ENCODE measurements at places on chromosomes 5 and 9. TPM values are rescaled to one million over a fixed set of nuclear protein-coding genes. Genes with fewer than 3 reads are reported as not detected.

Gene SNCB
- 0.55 TPM for total RNA-seq

GRCh38 chr5:68381909-68382308 lies 166.4 kb downstream of the PIK3R1 start:
- no peak overlapping the region for H3K27ac ChIP-seq
- no peak for DNase-seq
- peaks cover 44% of the 10 kb centered on the region for H3K4me1 ChIP-seq
- no peaks in the 10 kb centered on the region for H3K36me3 ChIP-seq
- no peak overlapping the region for H3K4me3 ChIP-seq

DNA sequence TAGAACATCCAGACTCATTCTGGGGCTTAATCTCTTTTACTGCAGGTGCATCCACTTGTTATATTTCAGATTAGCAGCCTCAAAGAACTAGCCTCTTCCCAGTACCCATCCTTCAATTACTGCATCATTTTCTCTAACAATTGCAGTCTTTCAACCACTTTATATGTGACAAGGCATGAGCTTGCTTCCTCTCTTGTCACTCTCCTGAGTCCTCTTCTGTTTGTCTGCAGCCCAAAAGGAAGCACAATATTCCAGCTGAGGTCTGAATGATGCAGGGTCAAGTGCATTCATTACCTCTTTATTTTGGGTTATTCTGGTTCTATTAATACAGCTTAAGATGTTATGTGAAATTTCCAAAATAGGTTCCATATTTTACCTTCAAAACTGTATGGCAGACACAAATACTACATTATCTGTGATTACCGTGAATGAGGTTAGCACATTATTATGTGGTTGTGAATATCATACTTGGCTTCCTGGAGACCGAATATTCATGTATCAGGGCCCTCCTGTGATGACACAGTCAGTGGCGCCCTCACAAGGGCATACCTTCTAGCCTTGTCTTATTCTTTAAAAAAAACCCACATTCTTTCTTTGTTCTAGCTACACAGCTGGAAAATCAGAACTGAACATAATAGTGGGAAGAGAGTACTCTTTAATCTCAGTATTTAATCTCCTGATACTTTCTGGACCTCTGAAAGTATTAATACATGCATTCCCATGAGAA lies 323.8 kb downstream of the PDE4D start:
- peaks cover 6% of the 10 kb centered on the region for H3K27me3 ChIP-seq
- H3K27ac ChIP-seq: no peak overlapping the region
- no peak for DNase-seq
- H3K36me3 ChIP-seq: no peaks in the 10 kb centered on the region
- peaks cover 2% of the 10 kb centered on the region for H3K4me1 ChIP-seq
- no peak overlapping the region for H3K4me3 ChIP-seq

Gene SPATA31D4
- not detected for total RNA-seq

GRCh38 chr5:23703940-23704855 lies 196.8 kb downstream of the PRDM9 start:
- H3K36me3 ChIP-seq: no peaks in the 10 kb centered on the region
- H3K27ac ChIP-seq: no peak overlapping the region
- H3K4me3 ChIP-seq: no peak overlapping the region
- no peak for DNase-seq
- no peaks in the 10 kb centered on the region for H3K27me3 ChIP-seq
- no peaks in the 10 kb centered on the region for H3K4me1 ChIP-seq

DNA sequence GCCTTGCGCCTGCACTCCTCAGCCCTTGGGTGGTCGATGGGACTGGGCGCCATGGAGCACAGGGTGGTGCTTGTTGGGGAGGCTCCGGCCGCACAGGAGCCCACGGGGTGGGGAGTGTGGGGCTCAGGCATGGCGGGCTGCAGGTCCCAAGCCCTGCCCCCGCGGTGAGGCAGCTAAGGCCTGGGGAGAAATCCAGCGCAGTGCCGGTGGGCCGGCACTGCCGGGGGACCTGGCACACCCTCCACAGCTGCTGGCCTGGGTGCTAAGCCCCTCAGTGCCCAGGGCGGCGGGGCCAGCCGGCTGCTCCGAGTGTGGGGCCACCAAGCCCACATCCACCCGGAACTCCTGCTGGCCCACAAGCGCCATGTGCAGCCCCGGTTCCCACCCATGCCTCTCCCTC lies 358.8 kb upstream of the RIOK2 start:
- H3K4me1 ChIP-seq: peaks cover 2% of the 10 kb centered on the region
- no peak overlapping the region for H3K4me3 ChIP-seq
- DNase-seq: no peak
- H3K27me3 ChIP-seq: peaks cover 2% of the 10 kb centered on the region
- H3K36me3 ChIP-seq: no peaks in the 10 kb centered on the region

- DNase-seq: no peak
- H3K27ac ChIP-seq: no peak overlapping the region
- H3K4me1 ChIP-seq: no peaks in the 10 kb centered on the region
- peaks cover 9% of the 10 kb centered on the region for H3K27me3 ChIP-seq
- H3K36me3 ChIP-seq: no peaks in the 10 kb centered on the region
These were observed 211.5 kb upstream of the NREP start for GRCh38 chr5:111968459-111968858.

DNA sequence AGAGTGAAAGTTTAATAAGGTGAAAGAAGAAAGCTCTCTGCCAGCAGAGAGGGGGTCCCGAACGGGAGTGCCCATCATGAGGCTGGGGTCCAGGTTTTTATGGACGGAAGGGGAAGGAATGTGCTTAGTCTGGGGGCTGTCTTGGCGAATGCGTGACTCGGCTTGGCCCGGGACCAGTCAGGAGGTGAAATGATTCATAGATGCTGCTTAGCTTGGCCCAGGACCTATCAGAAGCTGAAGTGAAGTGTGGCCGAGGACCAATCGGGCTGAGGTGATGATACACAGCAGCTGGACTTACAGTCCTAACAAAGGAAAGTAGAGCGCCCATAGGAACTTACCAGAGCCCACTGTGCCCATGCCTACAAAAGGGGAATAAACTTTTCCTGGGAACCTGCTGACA lies 3.9 kb upstream of the FKTN start:
- no peak overlapping the region for H3K27ac ChIP-seq
- H3K4me1 ChIP-seq: peaks cover 10% of the 10 kb centered on the region
- H3K36me3 ChIP-seq: peaks cover 3% of the 10 kb centered on the region
- no peak overlapping the region for H3K4me3 ChIP-seq

GRCh38 chr9:133258061-133259015 lies 16.7 kb downstream of the ABO start:
- no peak overlapping the region for H3K4me3 ChIP-seq
- H3K36me3 ChIP-seq: no peaks in the 10 kb centered on the region
- DNase-seq: no peak
- H3K27ac ChIP-seq: no peak overlapping the region
- H3K27me3 ChIP-seq: no peaks in the 10 kb centered on the region
- H3K4me1 ChIP-seq: no peaks in the 10 kb centered on the region

DNA sequence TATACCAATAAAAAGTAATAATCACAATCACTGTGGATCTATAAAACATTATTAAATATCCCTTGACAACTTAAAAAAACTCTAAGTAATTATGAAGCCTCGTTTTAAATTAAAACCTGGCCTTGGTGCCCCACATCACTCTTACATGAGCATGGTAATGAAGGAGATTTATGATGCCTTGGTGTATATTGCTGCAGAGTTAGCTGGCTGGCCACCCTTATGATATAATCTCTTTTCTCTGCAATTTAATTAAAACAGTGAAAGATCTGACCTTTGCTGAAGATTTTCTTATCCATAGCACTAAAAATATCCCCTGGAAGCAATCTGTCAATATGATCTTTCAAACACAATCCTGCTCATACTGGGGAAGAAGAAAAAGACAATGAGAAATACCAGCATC lies 48.8 kb upstream of the PCSK1 start:
- no peaks in the 10 kb centered on the region for H3K4me1 ChIP-seq
- peaks cover 6% of the 10 kb centered on the region for H3K27me3 ChIP-seq
- H3K36me3 ChIP-seq: no peaks in the 10 kb centered on the region
- no peak for DNase-seq
- no peak overlapping the region for H3K27ac ChIP-seq
- no peak overlapping the region for H3K4me3 ChIP-seq

Gene IL13
- total RNA-seq: 5.5 TPM

Gene CTXN3
- not detected for total RNA-seq

Gene HEMGN
- total RNA-seq: 1.5 TPM

Gene CDX1
- not detected for total RNA-seq

- H3K27me3 ChIP-seq: peaks cover 59% of the 10 kb centered on the region
- no peak for DNase-seq
- H3K4me1 ChIP-seq: peaks cover 13% of the 10 kb centered on the region
- no peak overlapping the region for H3K4me3 ChIP-seq
- H3K27ac ChIP-seq: no peak overlapping the region
- peaks cover 1% of the 10 kb centered on the region for H3K36me3 ChIP-seq
These were observed 711 bp downstream of the IRX1 start for GRCh38 chr5:3596261-3596825.

GRCh38 chr5:34510002-34510401 lies 146.1 kb upstream of the RAI14 start:
- H3K27ac ChIP-seq: no peak overlapping the region
- no peak for DNase-seq
